ENCODE measurements at places on chromosomes 7 and 10.

DNA sequence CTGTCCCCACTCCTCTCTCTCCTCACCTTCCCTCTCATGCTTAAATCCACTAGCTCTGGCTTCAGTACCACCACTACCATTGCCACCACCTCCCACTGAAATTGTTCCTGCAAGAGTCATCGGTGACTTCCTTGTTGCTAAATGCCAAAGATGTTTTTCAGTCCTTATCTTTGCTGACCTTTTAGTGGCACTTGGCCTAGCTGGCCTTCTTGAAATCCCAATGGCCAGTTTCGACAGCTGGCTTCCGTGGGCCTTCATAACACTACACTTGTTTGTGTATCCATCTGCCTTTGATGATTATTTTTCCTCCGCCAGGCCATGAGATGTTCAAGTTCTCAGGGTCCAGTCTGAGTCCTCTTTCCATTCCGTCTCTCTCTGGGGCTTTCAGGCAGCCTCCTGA is 118.2 kb upstream of the NANOS1 start:
- peak; percentile 21 for DNase-seq

- DNase-seq: no peak
Measured at GRCh38 chr10:104074505-104074904, 11.2 kb downstream of the COL17A1 start.

DNA sequence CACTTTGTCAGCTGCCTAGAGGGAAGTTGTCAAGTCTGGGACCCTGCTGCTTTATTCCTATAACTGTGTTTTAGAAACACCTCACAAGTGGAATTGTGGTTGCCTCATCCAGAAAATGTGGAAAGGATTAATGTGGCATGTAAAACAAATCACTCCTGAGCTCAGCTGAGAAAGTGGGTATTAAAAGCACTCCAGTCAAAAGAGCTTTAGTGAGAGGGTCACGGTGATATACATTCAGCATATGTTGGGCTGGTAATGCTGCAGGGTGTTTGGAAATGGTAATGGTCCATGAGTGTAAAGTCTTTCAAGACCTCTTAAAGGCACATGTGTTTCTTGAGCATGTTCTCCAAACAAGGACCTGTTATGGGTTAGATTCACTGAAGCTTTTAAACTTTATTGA is 318.2 kb upstream of the MEOX2 start:
- DNase-seq: no peak

DNA sequence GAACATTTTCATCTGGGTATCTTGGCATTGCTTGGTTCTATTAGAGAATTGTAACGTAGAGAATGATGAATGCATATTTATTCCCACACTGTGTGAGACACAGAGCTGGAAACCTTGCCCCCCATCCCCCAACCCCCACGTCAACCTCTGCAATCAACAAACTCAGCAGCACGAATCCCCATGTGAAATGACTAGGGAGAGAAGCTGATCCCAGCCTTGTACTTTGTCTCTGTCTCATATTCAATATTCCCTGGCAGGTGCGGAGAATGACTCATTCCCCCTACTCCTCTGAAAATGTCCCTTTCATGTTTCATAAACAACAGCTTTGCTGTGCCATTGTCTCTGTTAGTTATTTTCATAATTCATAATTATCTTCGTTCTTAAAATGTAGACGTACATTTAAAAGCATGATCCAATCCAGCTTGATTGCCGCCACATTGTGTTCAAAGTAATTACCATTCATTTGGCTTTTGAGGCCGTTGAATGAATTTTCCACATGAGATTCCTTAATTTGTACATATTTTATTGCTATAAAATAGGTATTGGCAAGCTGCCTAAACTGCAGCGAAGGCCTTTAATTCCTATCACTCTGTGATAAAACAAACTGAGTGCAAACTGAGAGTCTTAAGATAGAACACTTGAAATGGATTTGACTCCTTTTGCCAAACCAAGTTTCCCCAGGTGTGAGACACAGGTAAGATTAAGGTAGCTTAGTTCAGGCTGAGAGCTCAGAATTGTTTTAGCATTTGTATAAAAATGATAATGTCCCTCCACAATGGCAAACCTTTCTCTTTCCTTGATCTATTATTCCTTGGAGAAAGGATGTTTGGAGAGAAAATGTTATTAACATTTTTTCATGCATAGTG is 920.2 kb downstream of the TYW1 start:
- no peak for DNase-seq

DNA sequence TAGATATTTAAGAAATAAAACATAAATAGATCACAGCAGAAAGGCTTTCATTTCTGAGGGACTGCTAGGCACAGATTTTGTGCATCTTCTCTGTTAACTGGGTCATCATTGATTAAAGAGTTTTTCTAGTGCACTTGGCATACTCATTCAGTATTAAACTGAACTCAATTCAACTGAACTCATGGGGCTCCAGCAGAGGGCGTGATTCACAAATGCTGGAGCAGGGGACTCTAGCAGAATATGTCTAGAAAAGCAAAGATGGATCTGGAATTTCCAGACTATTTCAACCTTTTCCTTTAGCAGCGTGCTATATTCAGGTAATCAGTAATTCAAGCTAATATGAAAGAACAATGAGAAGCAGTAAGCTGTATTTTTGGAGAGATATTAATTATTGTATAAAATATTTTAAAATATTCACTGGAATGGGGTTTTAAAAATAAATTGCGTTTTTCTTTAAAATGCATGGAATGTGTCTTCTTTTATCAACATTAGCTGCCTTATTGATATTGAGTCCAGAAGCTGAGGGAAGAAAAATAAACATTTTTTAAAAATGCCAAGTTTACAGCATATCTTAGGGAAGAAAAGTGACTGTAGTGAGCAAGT is 296.8 kb upstream of the CACNA2D1 start:
- peak; percentile 61 for DNase-seq

DNA sequence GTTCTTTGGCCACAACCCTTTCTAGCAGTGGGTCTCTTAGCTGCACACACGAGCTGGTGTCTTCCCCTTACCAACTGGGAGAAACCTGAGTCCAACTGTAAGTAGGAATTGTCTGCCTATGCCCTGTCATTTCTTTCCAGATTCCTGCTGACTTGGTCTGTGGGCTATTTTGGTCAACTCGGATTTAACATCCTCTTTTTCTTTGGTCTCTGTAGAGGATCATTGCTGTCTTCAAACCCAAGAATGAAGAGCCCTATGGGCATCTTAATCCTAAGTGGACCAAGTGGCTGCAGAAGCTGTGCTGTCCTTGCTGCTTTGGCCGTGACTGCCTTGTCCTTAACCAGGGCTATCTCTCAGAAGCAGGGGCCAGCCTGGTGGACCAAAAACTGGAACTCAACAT is 10.3 kb downstream of the PI4K2A start:
- DNase-seq: no peak

DNA sequence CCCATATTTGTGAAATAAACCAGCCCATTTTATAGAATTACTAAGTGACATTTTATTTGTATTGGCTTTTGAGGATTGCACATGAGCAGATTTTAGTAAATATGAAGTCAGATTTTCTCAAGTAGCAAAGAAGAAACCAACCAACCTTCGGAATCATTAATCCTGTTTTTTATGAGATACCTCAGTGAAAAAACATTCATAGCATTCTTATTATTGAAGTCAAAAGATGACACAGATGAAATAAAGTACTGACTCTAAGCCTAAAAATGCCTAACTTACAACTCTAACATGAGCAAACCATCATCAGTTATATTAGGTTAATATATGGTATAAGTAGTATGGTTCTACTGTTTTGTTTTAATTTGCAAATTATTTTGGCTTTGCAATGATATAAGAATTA is 59.9 kb upstream of the AGBL3 start:
- no peak for DNase-seq

- no peak for DNase-seq
Measured at GRCh38 chr7:117048114-117048866, 95.0 kb downstream of the ST7 start.

- no peak for DNase-seq
Measured at GRCh38 chr7:114688443-114689055, 233.3 kb upstream of the MDFIC start.

DNA sequence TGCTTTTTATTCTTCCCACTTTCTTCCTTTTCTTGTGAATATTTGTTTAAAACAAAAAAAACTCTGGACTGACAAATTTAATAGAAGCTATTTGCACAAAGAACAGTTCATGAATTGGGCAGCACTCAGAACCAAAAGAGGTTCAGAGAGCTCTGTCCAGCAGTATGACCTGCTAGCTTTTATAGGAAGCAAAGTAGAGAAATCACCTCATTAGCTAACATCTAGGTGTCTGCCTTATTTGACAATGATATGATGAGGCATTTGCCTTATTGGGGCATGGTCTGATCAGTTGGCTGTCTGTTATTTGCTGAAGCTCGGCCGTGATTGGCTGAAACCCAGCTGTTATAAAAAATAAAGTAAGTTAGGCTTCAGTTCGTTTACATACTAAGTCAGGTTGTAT is 819 bp upstream of the TRIM4 start:
- DNase-seq: no peak

DNA sequence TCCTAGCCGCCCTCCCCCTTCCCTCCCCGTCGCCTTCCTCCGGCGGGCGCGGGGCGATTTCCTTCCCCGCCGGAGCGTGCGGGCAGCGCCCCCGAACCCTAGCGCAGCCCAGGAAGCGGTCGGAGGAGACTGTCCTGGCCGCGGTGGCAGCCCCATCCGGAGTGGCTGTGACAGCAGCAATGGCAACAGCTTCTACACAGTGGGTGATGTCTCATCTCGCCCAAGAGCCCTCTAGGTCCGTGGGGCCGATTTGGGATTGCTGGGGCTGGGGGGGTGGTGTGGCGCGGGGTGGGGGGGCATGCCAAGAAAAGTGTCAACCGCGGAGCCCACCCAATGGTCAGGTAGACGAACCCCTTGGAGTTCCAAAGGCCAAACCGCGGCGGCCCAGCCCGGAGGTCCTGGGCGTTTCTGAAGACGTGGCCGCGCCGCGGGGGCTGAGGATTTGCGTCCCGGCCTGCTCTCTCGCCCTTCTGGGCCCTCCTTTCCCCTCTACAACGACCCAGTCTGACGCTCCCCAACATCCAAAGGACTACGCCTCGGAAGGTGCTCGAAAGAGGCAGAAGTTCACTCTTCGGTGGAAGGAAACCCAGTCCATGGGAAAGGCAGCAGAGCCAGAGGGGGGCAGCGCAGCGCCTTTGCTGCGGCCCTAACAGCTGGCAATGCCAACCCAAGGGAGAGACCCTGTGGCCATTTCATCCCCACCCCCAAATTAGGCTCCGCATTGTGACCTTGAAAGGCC is 603 bp upstream of the TWIST1 start:
- no peak for DNase-seq

GRCh38 chr10:35691522-35692236 is 49.6 kb upstream of the FZD8 start:
- DNase-seq: no peak

- peak; percentile 16 for DNase-seq
Measured at GRCh38 chr7:45089341-45089891, 647 bp upstream of the NACAD start.

DNA sequence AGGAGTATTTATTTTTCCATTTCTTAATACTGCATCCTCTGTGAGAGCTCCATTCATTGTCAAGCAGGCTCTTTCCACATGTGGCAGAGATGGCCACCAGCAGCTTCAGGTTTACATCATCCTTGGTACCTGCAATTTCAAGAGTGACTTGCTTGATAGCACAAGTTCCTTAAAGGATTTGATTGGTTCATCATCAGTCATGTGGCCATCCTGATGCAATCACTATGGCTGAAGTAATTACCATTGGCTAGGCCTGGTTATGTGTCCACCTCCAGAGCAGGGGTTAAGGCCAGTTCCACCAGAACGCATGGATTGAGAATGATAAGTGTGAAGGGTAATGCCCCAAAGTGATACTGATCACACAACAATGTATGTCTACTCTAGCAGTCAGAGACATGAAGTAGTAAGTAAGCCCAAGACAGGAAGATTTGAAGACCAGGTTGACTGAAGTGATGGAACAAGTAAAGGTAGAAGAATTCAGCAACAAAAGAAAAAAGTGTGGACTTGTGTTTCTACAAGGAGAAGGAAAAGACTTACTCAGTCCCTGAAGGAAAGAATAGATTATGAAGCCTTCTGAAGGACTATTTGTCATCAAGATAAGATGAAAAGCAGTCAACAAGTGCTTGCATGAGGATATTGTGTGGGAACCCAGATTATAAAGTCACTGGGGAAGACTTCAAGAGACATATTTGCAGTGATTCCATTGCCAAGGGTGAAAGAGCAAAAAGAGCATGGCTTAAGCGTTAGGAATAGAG is 26.4 kb upstream of the PRKAR2B start:
- DNase-seq: no peak

DNA sequence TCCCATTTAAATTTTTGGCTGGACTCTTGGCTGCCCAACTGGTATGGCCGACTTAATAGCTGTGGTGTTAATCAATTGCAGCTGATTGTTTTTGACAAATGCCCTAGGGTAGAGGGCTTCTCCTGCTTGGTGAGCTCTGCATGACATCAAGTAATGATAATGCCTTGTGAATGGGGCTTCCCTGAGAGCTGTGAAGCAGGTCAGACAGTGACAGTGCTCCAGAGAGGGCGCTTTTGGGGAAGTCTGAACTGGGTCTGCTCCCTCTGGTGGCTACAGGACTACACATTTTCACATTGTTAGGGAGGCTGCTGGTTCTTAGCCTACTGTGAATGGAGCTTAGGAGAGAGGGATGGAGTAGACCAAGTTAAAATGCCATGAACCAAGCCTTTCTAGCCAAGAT is 98.8 kb downstream of the SDK1 start:
- no peak for DNase-seq

GRCh38 chr10:62492012-62492869 is 118.1 kb downstream of the ZNF365 start:
- peak; percentile 93 for DNase-seq

- DNase-seq: no peak
Measured at GRCh38 chr7:10418985-10419384, 554.7 kb upstream of the PHF14 start.

DNA sequence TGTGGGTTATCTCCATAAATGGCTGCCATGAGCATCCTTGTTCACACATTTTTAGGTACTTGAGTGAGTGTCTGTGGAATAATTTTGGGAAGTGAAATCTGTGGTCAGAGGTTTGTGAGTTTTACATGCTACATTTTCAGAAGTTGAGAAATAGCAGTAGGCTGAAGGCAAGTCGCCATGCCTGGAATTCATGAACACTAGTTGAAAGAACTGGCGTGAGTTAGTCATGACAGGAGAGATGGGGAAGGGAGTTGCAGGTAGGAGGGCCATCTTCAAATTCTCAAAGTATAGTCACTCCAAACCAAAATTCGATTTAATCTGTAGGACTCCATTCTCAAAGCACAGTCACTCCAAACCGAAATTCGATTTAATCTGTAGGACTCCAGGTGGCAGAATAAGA is 89.6 kb downstream of the EGFR start:
- DNase-seq: peak; percentile 36

GRCh38 chr10:13970957-13971353 is 359.8 kb downstream of the FRMD4A start:
- no peak for DNase-seq

GRCh38 chr7:138195151-138195571 is 118.9 kb downstream of the AKR1D1 start:
- no peak for DNase-seq

- DNase-seq: no peak
Measured at GRCh38 chr7:49766966-49767365, 6.5 kb upstream of the VWC2 start.

DNA sequence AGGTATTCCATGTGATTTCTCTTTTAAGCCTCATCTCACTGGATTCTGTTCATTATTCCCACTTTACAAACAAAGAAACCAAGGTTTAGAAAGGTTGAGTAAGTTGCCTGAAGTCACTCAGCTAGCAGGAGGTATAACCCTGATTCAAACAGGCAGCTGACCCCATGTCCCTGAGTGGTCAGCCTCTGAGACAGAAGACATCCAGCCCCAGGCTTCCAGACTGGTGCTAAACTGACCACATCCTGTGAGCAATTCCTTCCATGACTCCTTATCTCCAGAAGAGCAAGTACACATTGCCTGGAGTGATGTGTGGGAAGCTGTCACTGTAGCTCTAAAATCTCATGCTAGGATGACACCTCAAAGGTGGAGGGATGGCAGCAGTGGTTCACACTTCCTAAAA is 3.7 kb downstream of the PLPP4 start:
- peak; percentile 89 for DNase-seq
